ENCODE measurements at places on chromosomes 12 and 14. TPM values are rescaled to one million over a fixed set of nuclear protein-coding genes. Genes with fewer than 3 reads are reported as not detected.

Gene CFAP73
- total RNA-seq: not detected

Gene SSPN
- total RNA-seq: not detected

Gene BEGAIN
- total RNA-seq: 0.35 TPM

Gene PRH2
- total RNA-seq: 0.63 TPM

Gene MYF5
- not detected for total RNA-seq

Gene IQSEC3
- not detected for total RNA-seq

Gene RILPL1
- 11.7 TPM for total RNA-seq

Gene COCH
- total RNA-seq: 3.7 TPM

Gene BMAL2
- total RNA-seq: 69.5 TPM

Gene SLC2A14
- 0.13 TPM for total RNA-seq
